COR-L47 (cell line): ENCODE measurements at places on chromosomes 5 and 9.

GRCh38 chr5:64201996-64202395 lies 36.4 kb downstream of the RNF180 start:
- no peak for DNase-seq

GRCh38 chr5:111946556-111946955 lies 189.6 kb upstream of the NREP start:
- DNase-seq, result no peak

DNA sequence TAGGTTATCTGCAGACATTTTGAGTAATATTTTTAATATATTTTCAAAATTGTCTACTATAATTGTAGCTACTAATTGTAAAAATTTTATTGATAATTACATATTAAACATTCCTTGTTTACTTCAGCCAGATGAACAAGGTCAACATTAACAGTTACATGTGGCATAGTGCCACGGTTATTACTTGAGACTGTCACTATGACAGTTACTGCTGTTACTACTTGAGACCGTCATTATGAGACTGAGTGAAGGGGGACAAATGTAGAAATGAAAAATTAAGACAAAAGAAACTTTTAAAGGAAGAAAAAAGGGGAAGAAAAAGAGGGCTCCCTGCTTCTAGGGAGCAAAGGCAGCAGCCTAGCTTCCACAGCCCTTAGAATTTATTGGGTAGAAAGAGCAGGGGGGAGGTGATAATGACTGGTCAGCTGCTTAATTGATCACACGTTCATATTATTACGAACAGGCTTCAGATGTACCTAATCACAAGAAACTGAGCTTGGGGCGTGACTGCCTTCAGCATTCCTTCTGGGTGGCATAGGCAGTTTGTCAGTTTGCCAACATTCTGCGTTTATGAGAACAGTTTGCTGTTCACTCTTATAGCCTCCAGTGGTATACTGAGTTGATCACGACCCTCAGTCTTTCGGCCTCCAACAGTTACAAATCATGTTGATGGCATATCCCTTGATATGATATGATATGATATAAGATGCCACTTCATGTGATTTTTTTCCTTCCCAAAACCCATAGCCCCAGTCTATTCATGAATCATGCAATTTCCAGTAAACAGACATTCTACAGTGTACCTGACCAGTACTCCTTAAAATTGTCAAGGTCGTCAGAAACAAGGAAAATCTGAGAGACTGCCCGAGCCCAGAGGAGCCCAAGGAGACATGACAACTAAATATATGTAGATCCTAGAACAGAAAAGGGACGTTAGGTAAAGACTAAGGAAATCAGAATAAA lies 13.1 kb downstream of the MARCHF6 start:
- DNase-seq, result no peak

- DNase-seq, result peak; percentile 79
Observed at GRCh38 chr5:72242796-72243475, 77.1 kb downstream of the MRPS27 start.

DNA sequence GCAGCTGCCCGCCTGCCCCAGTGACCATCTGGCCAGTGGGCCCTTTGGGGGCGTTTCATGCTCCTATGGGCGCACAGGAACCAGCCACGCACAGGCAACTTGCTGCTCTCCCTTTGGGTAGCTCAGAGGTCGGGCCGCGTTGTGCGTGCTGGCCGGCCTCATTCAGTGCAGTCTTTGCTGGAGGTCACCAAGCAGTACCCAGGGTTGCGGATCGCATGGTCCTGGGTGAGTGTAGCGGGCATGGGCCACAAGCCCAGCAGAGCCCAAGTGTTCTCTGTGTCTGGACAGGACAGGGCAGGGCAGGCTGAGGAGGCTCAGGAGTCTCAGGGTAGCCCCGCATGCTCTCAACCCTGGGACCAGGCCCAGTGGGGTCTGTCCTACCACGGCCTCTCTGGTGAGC lies 9.9 kb upstream of the MRNIP start:
- no peak for DNase-seq
